Activated gamma-delta T cell treated with Interleukin-2 at 50 U/mL for 16 hours (primary cell): ENCODE measurements at places on chromosomes 13 and 19.

DNA sequence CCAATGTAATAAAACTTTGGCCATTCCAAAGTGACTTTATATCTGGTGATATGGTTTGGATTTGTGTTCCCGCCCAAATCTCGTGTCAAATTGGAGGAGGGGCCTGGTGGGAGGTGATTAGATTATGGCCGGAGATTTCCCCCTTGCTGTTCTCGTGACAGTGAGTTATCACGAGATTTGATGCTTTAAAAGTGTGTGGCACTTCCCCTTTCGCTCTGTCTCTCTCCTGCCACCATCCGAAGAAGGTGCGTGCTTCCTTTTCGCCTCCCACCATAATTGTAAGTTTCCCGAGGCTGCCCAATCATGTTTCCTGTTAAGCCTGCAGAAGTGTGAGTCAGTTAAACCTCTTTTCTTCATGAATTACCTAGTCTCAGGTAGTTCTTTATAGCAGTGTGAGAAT lies 9.3 kb upstream of the NALCN start:
- no peak for DNase-seq

DNA sequence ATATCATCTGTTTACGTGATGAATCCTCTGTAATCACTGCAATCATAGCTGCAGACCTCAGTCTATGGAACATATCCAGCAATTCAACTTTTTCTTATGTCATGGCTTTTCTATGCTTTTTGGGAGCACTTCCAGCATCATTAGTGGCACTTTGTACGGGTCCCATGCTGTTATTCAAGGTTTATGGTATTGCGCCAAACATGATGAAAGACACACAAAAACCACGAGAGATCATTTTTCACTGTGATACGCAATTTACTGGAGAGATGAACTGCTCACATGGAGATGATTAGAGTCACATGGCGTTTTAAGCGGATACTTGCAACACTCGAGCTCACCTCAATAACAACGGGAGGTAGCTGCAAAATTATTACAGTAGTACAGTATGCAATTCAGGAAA lies 2101.7 kb upstream of the PCDH20 start:
- no peak for DNase-seq

- DNase-seq = no peak
These were observed 35.6 kb upstream of the SPATA13 start for GRCh38 chr13:24124789-24125476.

DNA sequence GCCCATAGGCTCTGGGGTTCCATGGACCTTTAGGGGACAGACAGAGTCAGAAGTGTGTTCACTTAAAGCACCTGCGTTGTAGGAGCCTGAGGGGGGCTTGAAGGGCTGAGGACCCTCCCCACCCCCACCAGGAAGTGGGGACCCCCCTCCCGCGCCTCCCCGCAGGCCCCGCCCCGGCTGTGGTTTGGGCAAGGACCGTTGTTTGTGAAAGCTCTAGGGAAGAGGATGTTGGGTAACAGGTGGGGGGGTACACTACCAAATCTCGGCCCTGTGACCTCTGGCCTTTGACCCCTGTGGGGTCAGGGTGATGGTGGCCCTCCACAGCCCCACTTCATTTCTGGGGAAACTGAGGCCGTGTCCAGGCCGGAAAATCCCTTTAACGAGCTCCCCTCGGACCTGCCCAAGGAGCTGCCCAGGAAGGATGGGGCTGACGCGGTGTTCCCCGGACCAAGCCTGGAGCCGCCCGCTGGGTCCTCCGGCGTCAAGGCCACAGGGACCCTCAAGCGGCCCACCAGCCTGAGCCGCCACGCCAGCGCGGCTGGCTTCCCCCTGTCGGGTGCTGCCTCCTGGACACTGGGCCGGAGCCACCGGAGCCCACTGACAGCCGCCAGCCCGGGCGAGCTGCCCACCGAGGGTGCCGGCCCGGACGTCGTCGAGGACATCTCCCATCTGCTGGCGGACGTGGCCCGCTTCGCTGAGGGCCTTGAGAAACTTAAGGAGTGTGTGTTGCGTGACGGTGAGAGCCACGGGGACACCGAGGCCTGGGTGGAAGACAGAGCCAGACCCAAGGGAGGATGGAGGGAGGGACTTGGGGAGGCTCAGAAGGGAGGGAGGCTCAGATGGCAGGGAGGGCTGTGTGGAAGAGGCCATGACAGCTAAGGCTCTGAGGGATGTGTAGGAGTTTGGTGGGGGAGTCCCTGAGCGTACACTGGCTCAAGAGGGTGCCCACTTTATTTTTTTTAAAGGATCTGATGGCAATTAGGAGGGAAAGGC lies 1.3 kb downstream of the ARHGAP45 start:
- peak; percentile 85 for DNase-seq
